ENCODE measurements at places on chromosomes 7 and 10.

- no peak for DNase-seq
These were observed 113.4 kb upstream of the NUPR2 start for GRCh38 chr7:56229631-56230030.

GRCh38 chr10:5618829-5619228, 47.6 kb downstream of the ASB13 start:
- DNase-seq = no peak

DNA sequence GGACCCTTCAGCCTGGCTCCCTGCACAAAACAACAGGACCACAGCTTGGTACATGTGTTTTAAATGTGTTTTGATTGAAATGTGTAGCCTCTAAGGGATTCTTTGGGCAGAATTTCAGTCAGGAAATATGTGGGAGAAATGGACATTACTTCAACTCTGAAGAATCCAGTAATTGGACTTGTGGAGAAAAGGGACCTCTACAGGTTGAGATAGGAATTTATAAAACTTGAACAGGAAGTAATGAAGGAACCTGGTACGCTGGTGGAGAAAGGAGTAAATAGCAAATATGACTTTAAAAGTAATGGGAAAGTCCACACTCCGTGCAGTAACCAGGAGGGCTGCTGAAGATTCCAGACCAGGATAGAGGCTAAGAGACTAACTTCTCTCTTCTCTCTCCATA, 220.5 kb downstream of the LHFPL3 start:
- no peak for DNase-seq

DNA sequence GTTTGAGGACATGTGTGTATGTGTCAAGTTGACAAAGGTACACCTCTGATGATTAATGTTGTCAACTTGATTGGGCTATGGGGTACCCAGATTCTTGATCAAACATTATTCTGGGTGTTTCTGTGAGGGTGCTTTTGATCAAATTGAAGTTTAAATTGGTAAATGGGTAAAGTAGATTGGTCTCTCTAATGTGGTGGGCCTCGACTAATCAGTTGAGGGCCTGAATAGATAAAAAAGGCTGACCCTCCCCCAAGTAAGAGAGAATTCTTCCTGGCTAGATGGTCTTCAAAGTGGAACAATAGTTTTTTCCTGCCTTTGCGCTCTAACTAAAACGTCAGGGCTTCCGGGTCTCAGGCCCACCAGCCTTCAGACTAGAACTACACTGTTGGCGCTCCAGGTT, 309.9 kb upstream of the MGMT start:
- DNase-seq = no peak

GRCh38 chr10:12832096-12832495, 169.4 kb downstream of the CCDC3 start:
- no peak for DNase-seq

- no peak for DNase-seq
These were observed 243.8 kb downstream of the TCERG1L start for GRCh38 chr10:131067690-131068089.

- DNase-seq = no peak
These were observed 24.6 kb downstream of the FRMPD2 start for GRCh38 chr10:48249763-48250351.

DNA sequence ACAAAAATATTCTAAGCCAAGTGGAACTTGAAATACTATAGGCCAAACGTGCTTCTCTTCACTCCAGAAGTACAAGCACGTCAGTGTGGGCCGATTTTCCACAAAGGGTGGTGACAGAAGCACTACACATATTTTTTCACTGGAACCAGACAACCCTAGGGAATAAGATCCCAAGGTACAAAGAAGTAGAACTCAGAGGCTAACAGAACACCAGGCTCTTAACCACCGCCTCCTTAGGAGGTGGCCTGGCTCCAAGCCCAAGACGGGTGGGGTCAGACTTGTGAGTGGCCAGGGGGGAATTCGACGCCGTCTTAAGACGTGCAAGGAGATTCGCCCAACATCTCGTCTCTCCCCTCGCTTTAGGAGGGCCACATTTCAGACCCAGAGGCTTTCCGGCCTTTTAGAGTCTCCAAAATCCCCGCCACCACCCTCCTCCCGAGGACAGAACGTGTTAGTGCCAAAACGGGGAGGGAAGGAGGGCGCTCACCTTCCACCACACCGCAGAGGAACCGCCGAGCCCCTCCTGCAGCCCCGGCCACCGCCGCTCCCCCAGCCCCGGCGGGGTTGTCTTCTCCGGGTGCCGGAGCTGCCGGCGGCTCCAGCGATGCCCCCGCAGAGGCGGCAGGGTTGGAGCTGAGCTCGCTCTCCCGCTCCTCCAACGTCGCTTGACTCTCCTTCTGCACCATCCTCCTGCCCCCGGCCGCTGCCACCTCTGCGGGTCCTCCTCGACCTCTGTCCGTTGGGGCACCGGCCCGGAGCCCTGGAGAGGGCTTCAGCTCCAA, 716 bp downstream of the OGA start:
- no peak for DNase-seq

Measured in stimulated activated CD4-positive, alpha-beta T cell treated with anti-CD3 and anti-CD28 coated beads, Interleukin-12 subunit alpha, Interleukin-12 subunit beta, amount 100 ng/mL, for 4 hours (primary cell).